Renal cortical epithelial cell (primary cell): ENCODE measurements at places on chromosomes 5 and 9. TPM values are rescaled to one million over a fixed set of nuclear protein-coding genes. Genes with fewer than 3 reads are reported as not detected.

Gene IFNK
- not detected in 2 replicates for total RNA-seq

DNA sequence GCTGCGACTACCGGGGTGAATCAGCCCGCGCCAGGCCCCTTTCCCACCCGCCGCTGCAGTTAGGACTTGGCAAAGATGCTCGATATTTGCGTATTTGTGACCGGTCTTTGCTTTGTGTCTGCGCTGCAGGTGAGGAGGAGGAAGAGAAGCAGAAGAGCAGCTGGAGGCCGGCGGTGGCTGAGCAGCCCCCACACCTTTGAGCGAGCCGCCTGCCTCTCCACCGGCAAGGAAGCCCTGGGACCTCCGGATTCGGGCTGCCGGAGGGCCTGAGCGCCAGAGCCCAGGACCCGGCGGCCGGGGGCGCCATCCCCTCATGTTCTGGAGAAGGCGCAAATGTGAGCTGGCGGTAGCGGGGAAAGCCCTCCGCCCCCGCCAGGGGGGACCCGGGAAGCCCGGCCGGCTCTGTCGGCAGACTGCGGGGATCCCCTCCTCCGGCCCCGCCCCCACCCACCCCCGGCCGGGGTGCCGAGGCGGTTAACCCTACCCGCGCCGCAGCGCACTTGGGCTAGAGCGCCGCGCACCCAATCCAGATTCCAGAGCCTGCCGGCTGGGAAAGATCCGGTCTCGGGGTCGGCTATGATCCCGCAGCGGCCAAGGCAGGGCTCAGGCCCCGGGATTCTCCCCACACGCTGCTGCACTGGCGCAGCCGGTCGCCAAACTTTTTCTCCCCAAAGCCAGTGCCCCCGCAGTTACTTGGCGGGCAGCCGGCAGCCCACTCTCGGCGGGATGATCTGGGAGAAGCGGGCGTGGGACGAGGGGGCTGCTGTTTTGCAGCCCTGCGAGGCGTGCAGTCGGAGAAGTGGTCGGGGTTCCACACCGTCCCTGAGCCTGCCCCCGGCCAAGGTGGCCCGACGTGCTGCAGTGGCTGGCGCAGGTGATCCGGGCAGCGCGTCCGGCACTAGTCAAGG lies 800 bp upstream of the KCNN2 start:
- no peak for DNase-seq

DNA sequence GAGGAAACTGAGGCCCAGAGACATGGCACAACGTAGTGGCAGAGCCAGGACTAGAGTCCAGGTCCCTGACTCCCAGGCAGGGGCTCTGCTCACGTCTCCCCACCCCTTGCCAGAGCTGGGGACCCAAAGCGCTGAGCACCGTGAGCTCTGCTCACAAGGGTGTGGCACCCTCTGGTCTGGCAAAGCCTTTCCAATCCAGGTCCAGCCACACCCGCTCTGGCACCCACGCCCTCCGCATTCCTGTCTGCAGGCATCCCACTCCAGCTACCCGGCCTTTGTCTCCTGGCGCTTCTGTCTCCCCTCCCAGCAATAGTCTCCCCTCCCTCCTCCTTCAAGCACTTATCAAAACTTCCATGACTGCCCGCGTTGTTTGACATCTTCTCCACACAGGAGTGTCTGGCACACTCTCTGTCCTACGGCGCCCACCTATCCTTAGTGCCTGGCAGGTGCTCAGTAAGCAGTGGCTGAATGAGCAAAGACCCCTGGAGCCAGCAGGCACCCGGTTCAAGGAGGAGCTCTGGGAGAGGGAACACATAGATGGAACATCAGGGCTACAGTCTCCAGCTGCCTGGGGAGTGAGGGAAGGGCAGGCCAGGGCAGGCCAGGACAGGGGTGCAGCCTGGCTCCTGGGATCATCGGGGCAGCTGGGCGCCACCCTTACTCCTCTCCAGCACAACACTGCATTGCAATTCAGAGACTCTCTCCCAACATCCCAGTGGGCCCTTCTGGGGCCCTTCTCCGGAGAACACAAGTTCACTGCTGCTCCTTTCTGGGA lies 12.0 kb downstream of the HIGD2A start:
- no peak for DNase-seq

DNA sequence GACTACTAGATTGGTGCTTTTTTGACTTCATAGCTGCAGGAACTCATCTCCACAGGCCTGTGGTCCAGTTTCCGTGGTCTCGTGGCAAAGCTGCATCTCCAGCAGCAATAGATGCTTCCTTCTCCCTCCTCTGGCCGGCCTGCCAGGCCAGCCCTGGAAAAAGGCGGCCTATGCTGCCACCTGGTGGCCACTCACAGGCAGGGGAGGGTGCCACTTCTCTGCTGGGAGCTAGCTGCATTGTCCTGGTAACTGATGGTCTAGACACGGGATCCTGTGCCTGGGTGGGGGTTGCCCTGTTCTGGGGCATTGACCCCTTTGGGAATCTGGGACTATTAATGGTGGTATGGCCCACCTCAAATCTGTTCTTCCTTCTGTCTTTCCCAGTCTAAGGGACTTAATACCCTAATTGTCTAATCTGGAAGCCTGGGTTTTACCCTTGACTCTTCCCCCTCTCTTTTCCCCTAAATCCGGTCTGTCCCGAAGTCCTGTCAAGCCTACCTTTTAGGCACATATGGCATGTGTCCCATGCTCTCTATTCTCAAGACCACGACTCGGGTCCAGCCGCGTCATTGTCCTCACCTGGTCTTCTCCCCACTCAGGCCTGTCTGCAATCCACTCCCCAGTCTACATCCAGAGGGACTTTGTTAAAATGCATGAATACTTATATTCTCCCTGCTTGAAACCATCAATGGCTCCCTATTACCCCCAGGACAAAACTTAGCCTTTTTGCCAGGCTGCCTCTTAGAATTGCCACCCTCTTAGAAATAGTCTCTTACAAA lies 20.1 kb upstream of the PTGS1 start:
- peak; percentile 28 for DNase-seq

DNA sequence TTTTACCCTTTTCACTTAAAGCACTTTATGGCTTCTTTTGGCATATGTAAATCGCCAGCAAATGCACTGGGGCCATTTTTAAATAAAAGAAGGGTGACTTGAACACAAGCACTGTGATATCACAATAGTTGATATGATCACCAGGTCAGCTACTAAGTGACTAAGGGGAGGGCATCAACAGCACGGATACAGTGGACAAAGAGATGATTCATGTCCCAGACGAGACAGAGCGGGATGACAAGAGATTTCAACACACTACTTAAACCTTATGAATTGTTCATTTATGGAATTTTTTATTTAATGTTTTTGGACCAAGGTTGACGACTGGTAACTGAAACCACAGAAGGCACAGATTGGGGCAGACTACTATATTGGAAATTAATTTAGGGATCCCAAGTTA lies 54.1 kb downstream of the RORB start:
- DNase-seq = no peak
